GM12864 (cell line): ENCODE measurements at places on chromosomes 2 and 18.

GRCh38 chr2:19738707-19739106 lies 163.1 kb downstream of the TTC32 start:
- no peak for DNase-seq

GRCh38 chr18:13294309-13294708 lies 75.7 kb downstream of the LDLRAD4 start:
- DNase-seq, result no peak

DNA sequence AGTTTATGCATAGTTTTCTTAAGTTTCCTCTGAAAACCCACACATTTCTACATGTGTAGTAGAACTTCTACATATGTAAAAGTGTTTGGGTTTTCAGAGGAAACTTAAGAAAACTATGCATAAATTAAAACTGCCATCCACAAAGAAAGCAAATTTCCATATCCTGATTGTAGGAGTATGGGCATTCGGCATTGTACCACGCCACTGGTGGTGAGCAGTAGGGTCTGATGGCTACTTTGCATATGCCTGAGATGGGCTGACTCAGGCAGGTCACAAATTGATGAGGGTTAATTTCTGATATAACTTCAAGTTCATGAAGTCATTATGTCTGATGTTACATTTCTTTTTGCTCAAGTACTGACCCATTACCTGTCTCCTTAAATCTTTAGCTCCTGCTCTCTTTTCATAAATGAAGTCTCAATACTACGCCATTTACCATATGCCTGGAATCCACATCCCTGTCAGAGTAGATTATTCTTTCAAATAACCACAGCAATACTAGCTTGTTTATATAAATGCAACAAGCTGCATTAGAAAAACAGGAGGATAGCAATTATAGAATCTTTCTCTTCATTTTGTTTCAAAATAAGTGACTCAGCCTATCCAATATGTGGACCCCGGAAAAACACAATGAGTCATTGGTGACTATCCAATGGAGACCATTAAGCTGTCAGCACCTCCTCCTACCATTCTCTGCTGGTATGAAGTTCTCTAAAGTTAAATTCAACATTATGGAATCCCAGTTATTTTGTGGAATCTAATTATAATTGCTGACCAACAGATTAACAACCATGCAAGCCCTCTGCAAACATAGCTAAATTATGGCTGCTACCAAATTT lies 355.2 kb upstream of the UBE2E3 start:
- no peak for DNase-seq

- no peak for DNase-seq
These were observed 12.6 kb upstream of the ITM2C start for GRCh38 chr2:230852113-230852512.

DNA sequence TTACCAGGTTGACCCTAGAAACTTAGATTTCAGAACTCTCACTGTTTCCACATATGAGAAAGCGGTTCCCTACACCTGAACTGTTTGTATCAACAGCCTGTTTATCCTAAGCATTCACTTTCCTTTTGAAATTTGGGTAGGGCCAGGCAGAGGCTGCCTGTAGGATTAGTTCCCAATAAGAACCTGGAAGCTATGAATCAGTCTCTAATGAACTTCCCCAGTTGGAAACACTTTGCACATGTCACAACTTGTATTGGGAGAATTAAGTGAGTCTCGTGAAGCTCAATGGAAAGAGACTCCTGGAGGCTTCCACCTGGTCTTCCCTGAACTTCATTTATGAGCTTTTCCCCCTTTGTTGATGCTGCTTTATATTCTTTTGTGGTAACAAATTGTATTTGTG lies 486.6 kb upstream of the HS6ST1 start:
- DNase-seq, result no peak

DNA sequence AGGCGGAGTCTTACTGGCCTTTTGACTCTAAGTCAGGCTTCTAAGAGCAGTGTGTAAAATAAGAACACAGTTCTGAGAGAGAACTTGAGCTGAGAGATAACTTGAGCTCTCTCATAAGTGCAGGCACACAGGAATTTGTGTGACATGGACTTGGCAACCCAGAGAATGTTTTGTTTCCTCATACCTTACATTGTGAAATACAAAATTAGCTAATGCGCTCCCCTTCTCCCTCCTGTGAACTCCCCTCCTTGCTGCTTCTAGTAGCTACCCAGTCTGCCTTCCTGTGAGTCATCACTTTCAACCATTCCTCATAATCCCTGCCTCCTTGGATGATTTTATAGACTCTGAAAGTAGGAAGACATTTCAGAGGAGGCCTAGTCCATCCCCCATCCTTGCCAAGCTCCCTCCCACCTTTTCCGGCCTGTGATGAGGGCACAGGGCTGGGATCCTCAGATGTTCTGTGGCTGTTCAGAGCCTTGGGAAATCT lies 22.6 kb downstream of the FER1L5 start:
- DNase-seq, result no peak

- no peak for DNase-seq
These were observed 46.6 kb downstream of the ZNF516 start for GRCh38 chr18:76448256-76449110.
